Right lung (tissue), 10 donors: ENCODE measurements at places on chromosomes 4 and X.

GRCh38 chr4:6845027-6845426 is 62.5 kb downstream of the KIAA0232 start:
- no peak for DNase-seq

DNA sequence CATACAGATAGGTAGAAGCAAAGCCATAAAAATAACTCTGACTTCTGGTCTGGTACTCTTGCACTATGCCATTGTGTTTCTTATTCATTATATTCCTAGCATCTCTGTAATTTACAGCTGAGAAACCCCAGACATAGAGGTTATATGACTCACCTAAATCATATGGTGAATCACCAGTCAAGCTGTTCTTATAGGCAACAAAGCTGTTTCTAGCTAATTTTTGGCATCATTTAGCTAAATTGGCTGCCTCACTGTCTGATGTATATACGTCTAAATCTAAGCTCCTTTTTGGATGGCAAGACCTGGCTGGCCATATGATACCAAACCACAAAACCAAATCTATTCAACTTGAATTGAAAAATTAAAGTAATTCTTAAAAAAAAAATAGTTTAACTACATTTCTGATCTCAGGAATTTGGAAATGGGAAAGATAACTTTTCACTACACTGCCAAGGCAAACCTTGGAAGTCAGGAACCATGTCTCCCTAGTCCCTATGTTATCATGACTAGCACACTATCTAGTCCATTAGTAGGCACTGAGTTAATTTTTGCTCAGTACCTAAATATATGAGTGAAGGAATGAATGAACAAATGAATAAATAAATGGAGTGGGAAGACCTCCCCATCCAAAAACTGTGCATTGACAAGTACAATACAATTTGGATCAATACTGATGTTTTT is 41.3 kb upstream of the STAG2 start:
- DNase-seq, result no peak

DNA sequence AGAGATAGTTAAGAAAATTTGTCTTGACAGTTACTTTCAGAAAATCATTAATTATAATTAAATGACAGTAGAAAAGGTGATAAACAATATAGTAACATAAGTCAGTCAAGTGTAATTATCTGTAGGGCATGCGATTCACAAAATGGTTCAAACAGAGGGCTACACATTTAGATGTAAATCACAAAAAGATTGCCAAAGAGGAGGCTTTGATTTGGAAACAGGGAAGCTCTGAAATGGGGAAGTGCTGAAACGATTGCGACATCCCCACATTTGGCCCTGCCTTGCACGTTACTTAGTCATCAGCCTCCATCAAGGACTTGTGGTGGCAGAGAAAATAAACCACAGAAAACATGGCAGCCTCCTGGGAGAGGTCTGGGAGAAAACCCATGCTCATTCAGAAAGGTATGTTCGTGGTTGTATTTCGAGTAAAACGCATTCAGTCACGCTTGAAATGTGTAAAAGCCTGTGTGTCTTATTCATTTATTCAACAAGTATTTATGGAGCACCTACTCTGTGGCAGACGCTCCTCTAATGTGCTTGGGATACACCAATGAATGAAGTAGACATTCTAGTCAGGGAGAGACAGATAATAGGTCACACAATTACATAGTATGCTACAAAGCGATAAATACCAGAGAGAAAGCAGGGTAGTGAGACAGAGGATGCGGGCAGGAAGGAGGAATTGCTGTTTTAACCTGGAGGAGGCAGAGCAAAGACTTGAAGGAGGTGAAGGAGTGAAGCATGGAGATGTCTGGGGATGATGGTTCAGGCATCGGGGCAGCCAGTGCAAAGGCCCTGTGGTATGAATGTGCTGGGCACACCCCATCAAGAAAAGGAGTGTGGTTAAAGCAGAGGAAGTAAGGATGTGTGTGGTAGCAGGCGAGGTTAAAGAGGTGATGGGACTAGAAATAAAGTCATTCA is 7.8 kb downstream of the RBM47 start:
- DNase-seq, result peak; percentile 64

DNA sequence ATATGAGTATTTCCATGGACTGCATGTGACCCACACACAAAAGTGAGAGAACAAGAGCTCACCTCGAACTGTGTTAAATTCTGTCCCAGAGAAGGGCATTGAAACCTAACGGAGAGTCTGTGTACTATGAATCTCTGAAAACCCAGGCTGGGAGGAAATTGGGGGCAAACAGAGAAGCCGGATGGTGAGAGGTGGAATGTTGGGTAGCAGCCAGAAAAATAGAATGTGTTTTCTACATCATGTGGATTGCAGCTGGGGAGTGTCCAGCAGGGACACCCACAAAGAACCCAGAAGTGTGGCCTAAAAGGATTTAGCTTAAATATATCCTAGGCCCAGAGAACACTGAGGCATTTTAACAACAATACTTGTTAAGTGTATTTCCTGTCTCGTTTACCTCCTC is 38.6 kb downstream of the MND1 start:
- peak; percentile 12 for DNase-seq

DNA sequence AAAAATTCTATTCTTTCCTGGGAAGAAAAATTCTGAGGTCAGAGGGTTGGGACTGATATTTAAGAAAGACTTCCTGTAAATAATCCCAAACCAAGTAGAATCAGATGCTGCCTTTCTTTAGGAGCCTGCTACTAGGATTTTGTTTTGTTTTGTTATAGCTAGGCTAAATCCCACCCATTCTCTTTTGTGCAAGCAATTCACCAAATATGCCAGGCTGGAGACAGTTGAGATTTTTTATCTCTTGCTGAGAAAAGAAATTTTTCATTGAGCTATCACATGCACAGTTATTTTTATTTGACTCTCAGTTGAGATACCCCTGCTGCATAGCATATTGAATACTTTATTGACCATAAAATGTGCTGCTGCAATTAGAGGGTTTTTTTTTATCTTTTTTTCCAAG is 196.0 kb downstream of the KCNIP4 start:
- no peak for DNase-seq

DNA sequence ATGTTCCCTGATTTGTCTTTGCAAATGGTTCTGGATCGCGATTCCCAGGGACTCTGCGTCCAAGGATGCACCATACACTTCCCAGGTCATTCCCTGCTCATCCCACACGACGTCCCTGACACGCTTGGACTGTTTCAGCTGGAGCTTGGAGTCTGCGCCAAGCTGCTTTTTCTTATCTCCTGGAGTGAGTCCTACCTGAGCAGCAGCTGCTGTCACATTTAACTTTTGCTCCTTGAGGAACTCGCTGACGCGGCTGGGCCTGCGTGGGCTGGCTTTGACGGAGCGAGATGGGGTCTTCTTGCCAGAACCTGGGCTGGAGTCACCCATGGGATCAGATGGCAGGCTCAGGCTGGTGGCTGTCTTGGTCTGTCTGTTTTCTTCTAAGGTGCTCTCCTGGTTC is 59.6 kb downstream of the GPRIN3 start:
- no peak for DNase-seq
